HTR-8/SVneo (cell line): ENCODE measurements at places on chromosomes 2 and 18.

DNA sequence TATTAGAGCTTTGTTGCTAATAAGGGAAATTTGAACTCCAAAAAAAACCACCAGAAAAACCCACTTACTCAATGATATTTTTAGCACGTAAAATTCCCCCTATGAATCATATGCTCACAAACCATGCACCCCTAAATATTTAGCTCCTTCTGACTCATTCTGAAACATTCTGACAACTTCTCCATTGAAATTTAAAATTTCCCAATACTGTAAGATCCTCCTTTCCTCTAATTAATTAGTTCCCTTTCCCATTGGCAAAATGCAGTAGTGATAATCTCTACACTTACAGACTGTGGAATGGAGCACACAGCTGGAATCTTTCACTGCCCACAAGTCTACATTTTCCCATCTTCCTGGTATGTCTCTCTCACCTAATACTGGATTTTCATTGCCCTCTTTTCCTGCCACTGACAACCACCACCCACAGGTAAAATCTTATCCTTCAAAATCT, 215.8 kb upstream of the ACVR2A start:
- no peak for DNase-seq

GRCh38 chr2:47771211-47771610, 11.7 kb upstream of the MSH6 start:
- DNase-seq = peak; percentile 58

DNA sequence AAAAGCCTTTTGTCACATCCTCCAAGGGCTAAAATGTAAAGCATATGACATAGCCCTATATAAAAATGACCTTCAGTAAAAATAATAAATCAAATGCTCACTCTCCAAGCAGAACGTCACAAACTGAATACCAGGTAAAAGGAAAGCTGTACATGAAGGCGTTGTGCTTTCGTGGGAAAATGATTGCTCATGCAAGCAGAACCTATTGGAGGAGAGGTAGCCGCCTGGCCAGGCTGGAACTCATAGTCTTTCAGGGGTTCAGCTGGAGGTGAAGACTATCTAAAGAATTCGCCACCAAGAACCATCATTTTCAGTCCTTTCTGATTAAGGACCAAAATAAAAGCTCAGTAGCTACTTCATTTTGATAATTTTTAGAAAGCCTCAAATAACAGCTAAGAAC, 44.7 kb downstream of the ANKRD44 start:
- DNase-seq = no peak

- DNase-seq = peak; percentile 51
Measured at GRCh38 chr18:9137168-9138066, 836 bp downstream of the ANKRD12 start.

DNA sequence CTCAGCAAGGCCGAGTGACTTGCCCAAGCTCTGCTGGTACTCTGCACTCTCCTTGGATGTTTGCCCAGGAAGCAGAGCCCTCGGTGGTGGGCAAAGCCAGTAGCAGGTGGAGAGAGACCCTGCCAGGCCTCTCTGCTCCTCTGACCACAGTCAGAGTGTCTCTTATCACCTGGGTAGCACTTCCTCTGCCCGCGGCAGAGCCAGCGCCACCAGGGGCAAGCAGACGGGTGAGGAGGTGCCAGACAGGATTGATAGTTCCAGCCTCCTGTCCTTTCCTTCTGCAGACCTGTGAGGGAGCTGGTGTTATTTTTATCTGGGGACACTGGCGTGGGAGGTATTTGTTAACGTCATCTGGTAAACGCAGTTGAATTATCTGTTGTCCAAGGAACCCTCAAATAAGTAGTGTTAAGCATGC, 152.9 kb downstream of the SMAD7 start:
- no peak for DNase-seq

GRCh38 chr18:9612977-9613376, 1.4 kb downstream of the PPP4R1 start:
- no peak for DNase-seq

DNA sequence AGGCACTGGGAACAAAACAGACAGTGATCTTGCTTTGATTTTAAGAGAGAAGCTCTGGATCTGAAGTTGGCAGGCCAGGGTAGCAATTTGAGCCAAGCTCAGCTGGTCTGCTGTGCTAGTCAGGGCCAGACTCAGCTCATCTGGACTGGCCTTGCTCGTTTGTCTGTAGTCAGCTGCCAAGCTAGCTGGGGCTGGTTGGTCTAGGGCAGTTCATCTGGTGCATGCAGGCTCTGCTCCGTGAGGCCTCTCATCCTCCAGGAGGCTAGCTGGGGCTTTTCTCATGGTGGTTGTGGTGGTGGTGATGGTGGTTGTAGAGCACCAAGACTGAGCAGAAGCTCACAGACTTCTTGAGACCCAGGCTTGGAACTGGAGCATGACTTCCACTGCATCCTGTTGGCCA, 10.3 kb downstream of the FBLN7 start:
- no peak for DNase-seq

- peak; percentile 32 for DNase-seq
Measured at GRCh38 chr2:169131587-169132512, 62.5 kb downstream of the DHRS9 start.

DNA sequence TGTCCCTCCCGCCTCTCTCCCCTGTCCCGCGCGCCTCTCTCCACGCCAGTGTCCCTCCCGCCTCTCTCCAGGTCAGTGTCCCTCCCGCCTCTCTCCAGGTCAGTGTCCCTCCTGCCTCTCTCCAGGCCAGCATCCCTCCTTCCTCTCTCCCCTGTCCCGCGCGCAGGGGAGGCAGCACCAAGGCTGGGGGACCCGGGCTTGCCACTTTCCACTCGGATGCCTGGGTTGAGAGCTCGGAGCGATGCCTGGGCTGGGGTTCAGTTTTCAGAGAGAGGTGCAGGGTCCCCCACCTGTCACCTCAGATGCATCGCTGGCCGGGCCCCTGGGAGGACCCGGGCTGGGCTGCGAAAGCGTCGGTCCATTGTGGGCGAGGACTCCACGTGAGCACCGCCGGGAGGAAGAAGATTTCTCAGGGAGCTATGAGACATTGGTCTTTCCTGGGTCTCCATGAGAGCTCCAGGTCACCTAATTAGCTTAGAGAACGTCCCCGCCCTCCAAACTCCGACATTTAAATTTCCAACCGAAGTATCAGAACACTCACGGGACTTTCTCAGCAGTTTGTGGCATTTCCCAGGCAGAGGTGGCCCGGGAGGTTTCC, 2.1 kb downstream of the FBLN7 start:
- no peak for DNase-seq

GRCh38 chr2:113046465-113046864, 6.2 kb downstream of the IL36B start:
- DNase-seq = no peak

GRCh38 chr2:97914691-97915213, 81.0 kb downstream of the TMEM131 start:
- no peak for DNase-seq

DNA sequence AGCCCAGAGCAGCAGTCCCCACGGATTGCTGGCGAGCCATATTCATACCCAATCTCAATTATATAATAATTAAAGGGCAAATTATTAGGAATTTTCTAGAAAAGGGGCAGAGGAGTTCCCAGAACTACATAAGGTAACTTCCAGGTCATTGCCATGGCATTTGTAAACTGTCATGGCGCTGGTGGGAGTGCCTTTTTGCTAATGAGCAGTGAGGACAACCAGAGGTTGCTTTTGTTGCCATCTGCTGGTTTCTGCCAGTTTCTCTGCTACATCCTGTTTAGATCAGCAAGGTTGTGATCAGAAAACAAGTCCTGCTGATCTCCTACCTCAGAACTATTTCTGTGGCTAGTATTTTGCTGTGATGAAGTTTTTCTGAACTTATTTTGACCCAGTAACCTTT, 159.8 kb upstream of the PIEZO2 start:
- no peak for DNase-seq

DNA sequence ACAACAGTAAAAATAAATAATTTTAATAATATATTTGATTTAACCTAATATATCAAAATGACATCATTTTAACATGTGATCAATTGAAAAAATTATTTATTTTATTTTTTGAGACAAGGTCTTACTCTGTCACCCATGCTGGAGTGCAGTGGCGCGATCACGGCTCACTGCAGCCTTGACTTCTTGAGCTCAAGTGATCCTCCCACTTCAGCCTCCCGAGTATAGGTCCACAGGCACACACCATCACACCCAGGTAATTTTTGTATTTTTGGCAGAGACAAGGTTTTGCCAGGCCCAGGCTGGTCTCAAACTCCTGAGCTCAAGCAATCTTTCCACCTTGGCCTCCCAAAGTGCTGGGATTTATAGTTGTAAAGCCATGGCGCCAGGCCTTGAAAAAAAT, 126.7 kb upstream of the COPS8 start:
- DNase-seq = no peak

- no peak for DNase-seq
Measured at GRCh38 chr18:22324191-22325131, 93.3 kb downstream of the CTAGE1 start.

GRCh38 chr2:189260361-189260814, 80.8 kb upstream of the COL5A2 start:
- DNase-seq = no peak

DNA sequence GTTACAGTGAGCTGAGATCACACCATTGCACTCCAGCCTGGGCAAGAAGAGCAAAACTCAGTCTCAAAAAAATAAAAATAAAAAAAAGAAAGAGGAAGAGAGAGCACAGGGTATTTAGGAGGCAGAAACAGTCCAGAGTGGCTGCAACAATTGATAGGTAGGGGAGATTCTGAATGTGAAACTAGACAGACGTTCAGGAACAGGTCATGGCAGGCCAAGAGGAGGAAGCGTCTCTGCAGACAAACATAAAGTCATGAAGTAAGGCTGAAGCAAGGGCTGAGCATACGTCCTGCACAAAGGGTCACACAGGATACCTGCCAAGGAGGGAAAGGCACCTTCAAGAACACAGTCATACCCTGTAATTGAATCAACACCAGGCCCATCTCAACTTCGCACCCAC, 64.1 kb upstream of the ZNF532 start:
- no peak for DNase-seq

DNA sequence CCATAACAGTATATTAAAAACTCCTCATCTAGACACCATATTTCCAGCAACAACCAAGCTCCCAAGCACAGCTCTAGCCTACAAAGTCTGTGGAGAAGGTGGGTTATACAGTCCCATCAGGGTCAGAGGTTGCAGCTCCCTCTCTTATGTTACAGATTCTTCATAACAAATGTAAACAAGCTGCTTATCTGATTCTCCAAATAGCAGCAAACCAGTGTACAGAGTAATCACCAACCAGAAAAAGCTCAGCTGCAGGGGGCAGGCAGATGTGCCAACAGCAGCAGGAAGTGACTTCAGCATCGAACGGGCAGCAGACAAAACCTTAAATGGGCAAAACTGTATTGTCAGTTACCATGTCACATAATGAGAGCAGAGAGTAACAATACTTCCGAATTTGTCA, 52.9 kb upstream of the NABP1 start:
- DNase-seq = no peak

GRCh38 chr2:30629866-30630265, 177.4 kb downstream of the CAPN13 start:
- DNase-seq = no peak

DNA sequence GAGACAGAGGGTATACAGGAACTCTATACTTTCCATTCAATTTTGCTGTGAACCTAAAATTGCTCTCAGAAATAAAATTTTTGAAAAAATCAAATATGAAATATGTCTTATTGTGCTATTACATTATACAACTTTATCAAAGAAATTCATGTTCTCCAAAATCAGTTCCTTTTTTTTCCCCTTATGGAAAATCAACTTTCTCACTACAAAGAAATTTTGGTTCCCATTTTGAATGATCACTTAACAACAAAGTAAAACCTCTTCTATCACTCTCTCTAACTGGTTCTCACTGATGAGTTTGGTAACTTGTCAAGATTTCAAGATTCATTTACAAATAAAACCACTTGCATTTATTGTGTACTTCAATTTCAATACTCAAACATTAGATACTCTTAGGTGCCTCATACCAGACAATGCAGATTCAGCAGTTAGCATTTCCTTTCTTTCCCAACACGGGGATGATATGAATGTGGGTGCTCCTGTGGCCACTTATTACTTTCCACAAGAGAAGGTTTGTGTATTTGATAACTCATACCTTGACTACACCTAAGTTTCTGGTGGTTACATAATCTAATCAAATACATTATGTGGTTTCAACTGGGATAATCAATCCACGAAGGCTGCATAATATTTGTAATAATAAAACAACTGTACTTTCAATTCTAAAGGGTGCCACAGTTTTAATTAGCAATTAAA, 6.4 kb downstream of the PSME4 start:
- DNase-seq = no peak

DNA sequence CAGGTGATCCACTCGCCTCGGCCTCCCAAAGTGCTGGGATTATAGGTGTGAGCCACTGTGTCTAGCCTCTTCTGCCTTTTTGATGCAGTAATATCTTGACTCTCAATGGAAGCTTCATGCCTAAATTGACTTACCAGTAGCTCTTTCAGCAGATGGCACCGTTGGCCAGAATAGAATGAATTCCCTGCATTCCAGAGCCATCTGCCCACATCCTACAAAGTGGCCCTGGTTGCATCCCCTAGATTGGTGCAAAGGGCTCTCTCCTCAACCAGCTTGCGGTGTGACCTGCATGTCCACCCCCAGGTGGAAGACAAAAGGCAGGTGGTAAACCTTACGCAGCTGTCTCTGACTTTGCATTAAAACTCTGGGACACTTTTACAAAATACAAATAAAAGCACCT, 4.4 kb upstream of the PARD6G start:
- no peak for DNase-seq

- DNase-seq = no peak
Measured at GRCh38 chr2:212109217-212109616, 429.4 kb downstream of the ERBB4 start.

DNA sequence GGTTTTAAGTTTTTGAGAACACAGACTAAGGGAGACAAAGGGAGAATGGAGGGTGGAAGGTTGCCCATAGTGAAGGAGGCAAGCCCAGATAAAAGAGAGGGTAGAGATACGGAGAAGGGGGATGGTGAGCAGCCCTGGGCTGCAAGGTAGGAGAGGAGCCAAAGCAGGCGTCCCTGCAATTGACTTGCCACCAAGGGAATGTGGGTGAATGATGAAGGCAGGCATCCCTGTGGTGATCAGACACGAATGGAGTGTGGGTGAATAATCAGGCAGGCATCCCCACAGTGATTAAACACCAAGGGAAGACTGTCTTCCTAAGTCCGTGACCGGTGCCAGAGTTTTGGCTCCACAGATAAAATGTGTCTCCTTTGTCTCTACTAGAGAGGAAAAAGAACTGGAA, 16.5 kb upstream of the ALPK2 start:
- no peak for DNase-seq

DNA sequence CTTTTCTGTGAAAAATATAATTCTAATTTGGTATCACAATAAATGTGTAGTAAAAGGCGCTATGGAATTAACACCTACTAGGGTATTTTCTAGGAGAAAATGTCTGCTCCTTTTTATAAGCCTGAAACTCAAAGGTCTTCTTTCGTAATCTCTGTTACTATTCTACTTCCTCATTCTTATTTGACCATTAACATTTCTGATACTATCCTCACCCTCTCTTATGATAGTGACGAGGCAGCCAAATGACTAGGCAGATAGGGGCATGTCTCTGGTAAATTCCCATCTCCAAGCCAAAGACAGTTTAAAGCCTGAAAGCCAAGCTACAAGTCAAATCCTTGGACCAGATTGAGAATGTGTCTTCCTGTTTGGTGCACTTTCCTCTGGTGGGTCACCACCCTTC, 251.7 kb downstream of the LRRTM4 start:
- no peak for DNase-seq
